Stimulated activated naive CD4-positive, alpha-beta T cell treated with Interleukin-2 at 50 U/mL for 16 hours (primary cell): ENCODE measurements at places on chromosomes 7 and 10.
A peak's percentile ranks its signal among the peaks of the same experiment; 100 is the strongest.

- no peak for DNase-seq
Measured at GRCh38 chr10:70034232-70034631, 18.4 kb upstream of the MACROH2A2 start.

GRCh38 chr7:46385662-46386309, 464.7 kb upstream of the IGFBP3 start:
- no peak for DNase-seq

- no peak for DNase-seq
Measured at GRCh38 chr10:45382591-45382990, 8.6 kb downstream of the ALOX5 start.

DNA sequence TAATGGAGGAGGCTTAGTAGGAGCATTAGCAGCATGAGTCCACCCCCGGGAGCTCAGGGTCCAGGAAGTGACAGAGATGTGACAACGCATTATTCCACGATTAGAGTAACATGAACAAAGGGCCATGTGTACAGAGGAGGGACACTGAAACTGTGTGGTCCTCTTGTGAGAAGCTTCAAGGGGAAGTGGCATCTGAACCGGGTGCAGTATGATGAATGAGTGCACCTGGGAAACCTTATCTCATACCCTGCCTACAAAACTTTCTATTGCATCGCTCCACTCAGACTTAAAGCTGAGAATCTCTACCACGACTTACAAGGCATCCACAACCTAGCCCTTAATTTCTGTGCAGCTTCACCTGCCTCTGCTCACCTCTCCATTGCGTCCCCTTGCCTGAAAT, 115.3 kb upstream of the AMPH start:
- DNase-seq = no peak

DNA sequence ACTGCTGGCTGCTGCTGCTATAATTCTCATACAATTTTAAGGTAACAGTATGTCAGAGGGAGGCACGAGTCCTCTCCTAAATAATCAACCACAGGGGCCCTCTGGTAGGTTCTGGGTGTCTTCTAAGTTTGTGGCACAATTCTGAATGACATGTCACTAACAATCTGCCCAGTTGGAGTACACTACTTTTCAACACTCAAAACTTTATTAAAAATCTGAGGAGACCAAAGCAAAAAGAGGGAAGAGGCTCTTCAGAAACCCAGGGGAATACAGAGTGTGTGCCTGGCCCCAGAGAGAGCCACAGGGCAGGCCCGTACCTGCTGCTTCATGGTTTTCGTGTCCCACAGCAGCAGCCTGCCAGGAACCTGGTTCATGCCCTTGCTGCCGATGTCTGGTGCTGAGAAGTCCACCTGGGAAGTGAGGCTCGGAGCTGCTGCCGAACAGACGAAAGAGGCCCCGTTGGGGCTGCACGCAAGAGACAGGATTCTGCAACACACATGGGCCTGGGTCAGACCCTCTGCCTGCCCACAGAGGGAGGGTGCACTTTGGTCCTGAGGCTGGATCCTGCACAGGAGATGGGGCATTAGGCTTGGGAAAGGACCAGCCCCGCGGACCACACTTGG, 18.3 kb downstream of the WDR91 start:
- DNase-seq = no peak

- peak; percentile 52 for DNase-seq
Measured at GRCh38 chr7:16644636-16645592, 640 bp downstream of the ANKMY2 start.

DNA sequence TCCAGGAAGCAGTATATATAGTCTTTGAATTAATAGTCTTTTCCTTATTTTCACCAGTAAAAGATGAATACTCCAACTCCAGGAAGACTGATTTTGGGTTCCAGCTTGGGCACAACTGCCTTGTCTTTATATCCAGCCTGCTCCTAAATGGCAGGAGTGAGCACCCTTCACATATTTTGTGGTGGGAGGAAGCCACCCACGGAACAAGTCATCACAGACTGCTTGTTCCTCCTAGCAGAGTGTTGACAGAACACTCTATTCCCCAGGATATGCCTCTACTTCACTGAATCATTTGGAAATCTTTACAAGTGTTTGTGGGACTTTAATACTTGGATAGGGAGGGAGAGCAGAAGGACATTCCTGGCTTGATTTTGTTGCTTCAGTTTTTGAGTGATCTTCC, 31.7 kb downstream of the ITPRID1 start:
- no peak for DNase-seq

GRCh38 chr7:99374111-99375064, at the start of gene ARPC1B:
TSS of gene ARPC1B (plus strand) at chr7:99374730. CDS start at chr7:99385715, 10,985 bp downstream.
- DNase-seq = peak; percentile 90

- no peak for DNase-seq
Measured at GRCh38 chr7:1393421-1393820, 65.8 kb downstream of the MICALL2 start.

DNA sequence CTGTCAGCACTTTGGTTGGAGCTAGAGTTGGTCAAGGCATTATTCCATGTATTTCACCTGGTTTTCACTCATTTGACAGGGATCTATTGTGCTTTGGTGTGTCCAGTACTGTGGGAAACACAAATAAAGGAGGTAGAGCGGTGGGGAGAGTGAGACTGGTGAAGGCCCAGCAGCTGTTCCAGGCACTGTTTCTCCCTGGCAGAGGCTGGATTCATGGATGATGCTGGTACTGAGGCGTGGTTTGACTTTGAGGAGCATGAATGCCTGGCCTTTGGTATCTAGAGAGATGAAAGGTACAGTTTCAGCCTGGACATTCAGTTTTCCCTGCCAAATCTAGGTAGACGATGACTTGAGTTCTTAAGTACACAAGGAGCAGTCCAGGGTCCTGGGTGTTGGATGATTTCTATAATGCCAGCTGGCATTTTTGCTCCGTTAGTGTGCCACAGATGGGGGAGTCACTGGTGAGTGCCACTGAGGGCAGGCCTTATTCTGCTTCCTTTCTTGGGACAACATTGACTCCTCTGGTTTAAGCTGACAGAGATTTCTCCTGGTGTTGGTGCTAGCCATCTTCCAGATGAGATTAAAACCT, 162.2 kb upstream of the BMPER start:
- no peak for DNase-seq

GRCh38 chr7:146208492-146208891, 91.9 kb downstream of the CNTNAP2 start:
- no peak for DNase-seq

- no peak for DNase-seq
Measured at GRCh38 chr10:102484021-102484420, 18.5 kb downstream of the ACTR1A start.

DNA sequence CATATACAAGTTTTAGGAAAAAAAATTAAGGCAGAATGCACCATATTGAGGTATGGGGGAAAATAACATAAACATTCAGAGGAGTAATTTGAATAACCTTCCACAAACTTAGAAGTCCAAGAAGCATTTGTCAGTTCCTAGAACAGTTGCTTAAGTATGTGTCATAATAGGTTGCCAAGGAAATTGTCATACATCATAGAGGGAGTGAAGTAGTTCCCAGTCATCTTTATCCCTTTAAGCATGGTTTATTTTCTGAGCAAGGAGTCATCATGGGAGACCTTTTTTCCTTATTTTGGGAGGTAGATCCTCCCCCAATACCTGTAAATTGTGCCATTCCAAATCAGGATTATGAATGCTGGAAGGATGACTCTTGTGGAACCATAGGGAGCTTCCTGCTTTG, at the start of gene SSMEM1:
Gene SSMEM1, plus strand, starts transcription at position 219 of the 400 bp plus-strand sequence. Its CDS starts 51 bp downstream, at position 270.
- DNase-seq = no peak

DNA sequence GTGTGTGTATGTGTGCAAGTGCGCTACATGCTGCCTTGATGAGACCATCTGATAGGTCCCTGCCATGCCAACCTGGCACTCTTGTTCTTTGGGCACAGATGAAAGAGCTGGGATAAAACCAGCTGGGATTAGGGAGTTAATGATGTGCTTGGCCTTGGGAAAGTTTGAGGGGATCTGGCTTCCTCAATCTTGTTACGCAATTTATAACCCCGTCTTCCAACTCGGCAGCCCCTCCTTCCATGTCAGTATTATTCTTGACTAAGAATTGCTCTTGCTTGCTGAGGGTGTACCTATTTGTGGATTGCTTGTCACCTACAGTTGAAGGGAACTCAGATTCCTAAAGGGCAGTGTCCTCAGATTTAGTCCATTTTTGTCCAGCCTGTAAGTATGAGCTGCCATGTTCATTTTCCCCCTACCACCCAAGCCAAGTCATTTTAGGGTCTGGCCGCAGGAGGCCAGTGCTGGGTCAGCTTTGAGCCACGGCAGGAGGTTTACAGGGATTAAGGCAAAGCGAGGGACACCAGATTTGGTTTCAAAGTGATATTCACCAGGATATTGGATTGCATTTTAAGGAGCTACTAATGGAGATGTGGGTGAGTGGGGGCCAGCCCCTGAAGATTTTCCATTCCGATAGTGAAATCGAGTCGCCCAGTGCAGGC, 34.1 kb upstream of the KCNMA1 start:
- no peak for DNase-seq

GRCh38 chr7:30754315-30754877, 2.5 kb downstream of the INMT start:
- no peak for DNase-seq

DNA sequence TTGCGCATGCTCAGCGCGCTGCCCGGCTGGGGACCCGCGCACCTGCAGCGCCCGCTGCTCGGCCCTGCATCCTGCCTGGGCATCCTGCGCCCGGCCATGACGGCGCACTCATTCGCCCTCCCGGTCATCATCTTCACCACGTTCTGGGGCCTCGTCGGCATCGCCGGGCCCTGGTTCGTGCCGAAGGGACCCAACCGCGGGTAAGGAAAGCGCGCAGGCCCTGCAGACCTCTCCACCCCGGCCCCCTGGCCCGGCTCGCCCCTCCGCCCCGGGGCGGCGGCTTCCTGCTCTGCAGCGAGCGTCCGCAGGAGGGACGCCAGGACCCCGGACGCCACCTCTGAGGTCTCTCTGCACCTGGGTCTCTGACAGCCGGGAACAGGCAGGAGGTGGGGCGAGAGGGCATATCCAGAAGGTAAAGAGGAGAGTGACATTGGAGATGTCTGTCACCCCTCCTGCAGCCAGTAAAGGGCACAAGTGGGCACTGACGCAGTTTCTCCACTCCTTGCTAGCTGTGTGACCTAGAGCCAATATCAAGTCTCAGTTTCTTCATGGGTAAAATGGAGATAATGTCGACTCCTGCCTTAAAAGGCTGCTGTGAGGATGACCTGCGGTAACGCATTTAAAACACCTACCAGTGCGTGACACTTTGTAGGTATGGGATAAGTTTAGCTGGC, 338 bp downstream of the ATP6V0E2 start:
- DNase-seq = no peak

DNA sequence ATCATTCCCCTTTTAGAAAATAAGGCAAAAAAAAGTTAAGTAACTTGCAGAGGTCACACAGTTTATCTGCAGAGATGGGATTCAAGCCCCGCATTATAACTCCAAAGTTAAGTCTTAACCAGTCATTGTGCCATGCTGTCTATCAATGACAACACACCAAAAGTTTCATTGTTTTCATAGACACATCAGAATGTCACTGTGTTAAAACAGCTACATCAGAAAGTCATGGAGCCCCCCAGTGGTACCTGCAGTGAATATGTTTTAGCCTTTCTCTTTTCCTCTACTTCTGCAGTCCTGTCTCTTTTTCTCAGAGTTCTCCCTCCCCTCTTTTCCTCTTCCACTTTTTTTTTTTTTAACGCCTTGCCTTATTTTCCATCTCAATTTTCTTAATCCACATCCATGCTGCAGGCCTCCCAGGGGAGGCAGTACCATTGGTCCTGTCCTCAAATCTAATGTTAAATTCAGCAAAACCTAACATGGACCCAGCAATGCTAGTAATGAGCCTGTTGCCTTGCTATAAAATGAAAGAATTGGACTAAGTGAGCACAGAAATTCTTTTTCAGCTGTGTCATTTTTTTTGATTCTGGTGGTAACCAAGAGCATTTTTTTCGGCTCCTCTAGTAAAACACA, 3.8 kb upstream of the NRCAM start:
- no peak for DNase-seq

- no peak for DNase-seq
Measured at GRCh38 chr10:74883428-74883827, 57.0 kb downstream of the KAT6B start.

DNA sequence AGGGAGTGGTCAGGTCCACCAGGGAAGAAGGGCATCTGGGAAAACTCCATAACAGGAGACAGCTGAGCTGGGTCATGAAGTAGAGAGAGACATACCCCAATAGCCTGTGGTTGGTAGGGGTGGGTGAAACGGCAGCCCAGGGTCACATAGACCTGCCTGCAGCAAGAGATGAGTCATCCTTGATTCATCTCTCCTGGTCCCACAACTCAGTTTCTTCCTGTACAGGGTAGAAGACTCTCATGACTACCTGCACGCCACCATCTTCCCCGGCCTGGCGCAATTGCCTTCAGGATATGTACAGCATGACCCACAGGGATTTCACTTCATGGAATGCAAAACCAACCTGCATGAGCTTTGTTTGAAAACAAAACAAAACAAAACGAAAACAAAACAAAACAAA, 45.1 kb upstream of the ADAM12 start:
- no peak for DNase-seq

DNA sequence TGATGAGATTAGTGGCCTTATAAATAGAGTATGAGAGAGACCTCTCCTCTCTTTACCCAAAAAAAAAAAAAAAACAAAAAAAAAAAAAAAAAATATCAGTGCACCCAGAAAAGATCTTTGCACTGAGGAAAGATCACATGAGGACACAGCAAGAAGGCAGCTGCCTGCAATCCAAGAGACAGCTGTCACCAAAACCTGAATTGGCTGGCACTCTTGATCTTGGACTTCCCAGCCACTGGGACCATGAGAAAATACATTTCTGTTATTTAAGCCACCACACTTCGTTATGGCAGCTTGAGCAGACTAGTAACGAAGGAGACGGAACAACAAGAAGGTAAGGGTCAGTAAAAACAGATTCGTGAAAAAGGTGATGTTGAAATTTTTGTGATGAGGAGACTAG, 47.0 kb downstream of the TMEM106B start:
- no peak for DNase-seq

- no peak for DNase-seq
Measured at GRCh38 chr10:36542493-36542892, 582.9 kb upstream of the ANKRD30A start.
